ENCODE measurements at places on chromosomes 2 and 18.

GRCh38 chr18:58522132-58522531 is 106.8 kb downstream of the ALPK2 start:
- no peak for DNase-seq

- no peak for DNase-seq
These were observed 90.9 kb downstream of the LOXHD1 start for GRCh38 chr18:46566111-46566510.

DNA sequence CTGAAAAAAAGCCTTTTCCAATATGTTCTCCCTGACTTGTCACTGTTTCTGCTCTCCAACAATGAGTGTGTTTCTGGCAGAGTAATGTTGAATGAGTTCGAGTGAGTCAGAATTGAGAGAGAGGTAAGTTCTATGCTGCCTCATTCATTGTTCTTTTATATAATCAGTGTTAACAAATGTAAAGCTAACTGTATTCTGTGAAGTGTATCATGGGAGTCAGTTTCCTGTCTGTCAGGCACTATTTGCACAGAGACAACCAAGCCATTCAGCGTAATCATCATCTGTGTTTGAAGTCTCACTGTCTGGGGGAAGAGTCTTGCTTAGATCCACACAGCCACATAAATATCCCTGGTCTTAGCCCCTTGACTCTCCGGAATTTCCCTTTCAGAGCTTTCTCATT is 22.0 kb upstream of the UPP2 start:
- no peak for DNase-seq

DNA sequence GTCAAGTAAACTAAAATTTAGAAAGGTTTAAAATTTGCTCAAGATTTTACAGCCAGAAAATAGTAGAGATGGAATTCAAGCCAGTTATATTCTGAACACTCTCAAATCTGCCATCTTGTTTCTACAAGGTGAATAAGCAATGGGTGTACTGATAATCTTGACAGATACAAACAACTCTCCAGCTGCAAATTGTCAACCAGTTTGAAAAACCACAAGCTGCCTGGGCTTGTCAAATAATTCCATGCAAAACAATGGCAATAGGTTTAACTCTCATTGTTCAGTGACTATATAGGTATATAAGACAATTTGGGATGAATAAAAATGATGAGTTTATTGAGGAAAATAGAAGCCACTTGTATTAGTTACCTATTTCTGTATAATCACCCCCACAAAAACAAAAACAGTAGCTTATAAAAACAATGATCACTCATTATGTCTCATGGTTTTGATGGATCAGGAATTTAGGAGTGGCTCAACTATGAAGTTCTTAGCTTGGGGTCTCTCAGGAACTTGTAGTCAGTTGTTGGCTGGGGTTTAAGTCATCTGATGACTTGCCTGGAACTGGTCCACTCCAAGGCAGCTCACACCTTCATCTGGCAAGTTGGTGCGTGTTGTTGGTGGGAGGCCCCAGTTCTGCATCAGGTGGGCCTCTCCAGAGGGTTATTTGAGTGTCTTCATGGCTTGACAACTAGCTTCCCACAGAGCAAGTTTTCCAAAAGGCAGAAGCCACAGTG is 12.6 kb upstream of the EVA1A start:
- DNase-seq, result no peak

DNA sequence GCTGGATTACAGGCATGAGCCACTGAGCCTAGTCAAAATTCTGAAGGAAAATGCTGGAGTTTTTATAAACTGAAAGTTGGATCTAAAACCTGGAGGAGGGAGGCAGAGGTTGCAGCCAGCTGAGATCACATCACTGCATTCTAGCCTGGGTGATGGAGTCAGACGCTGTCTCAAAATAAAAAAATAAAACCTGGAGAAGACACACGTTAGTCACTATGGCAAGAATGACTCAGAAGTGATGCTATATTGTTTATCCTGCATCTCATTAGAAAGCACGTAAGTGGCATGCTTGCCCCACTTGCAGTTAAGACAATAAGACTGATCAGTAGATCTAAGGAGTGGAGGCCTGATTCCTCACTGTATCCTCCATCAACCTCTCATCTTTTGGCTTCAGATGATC is 106.6 kb upstream of the STON1 start:
- no peak for DNase-seq

DNA sequence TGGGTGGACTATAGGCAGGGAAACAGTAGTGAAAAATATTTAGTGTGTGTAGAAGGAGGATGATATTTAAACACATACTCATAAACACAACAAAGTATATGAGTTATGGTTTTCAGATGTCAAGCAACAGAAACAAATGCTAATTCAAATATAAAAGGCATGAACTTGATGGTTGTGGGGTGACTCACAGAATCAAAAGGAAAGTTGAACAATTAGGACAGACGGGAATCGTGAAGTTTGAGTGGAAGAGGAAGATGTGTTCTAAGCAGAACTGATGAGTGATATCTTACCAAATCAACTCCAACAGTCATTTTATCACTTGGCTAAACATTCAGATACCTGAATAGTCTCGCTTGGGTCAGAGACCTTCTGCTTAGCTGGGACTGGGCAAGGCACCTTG is 53.6 kb upstream of the ITGA6 start:
- DNase-seq, result no peak
